ENCODE measurements at places on chromosomes 13 and 19.

GRCh38 chr19:18097993-18098890, 664 bp downstream of the MAST3 start:
- no peak for DNase-seq

GRCh38 chr13:70585109-70585508, 476.9 kb upstream of the KLHL1 start:
- DNase-seq, result no peak

- DNase-seq, result peak; percentile 88
These were observed 8.7 kb upstream of the TNFSF14 start for GRCh38 chr19:6678690-6679109.

- DNase-seq, result no peak
These were observed 23.3 kb upstream of the RNF113B start for GRCh38 chr13:98200211-98200878.

DNA sequence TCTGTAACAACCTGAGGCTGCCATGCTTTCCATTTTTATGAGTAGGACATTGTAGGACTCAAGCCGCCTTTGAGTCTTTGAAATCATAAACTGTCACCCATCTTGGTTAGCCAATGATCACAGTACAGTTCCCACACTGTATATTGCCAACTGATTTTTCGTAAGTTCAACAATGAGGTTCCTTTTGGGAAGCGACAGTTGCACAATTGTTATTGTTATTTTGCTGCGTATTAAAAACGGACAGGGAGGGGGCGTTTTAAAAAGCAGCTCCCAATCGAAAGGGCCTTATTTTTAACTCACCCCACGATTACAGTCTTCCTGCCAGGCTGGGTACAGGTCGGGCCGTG, 601 bp downstream of the SLC46A3 start:
- no peak for DNase-seq

GRCh38 chr19:1039646-1040475, at the start of gene ABCA7:
Gene ABCA7, plus strand, starts transcription at chr19:1040107. Its CDS starts 1,255 bp downstream, at chr19:1041362.
- DNase-seq, result peak; percentile 100

- no peak for DNase-seq
These were observed 21.9 kb downstream of the SMIM24 start for GRCh38 chr19:3458229-3459088.

DNA sequence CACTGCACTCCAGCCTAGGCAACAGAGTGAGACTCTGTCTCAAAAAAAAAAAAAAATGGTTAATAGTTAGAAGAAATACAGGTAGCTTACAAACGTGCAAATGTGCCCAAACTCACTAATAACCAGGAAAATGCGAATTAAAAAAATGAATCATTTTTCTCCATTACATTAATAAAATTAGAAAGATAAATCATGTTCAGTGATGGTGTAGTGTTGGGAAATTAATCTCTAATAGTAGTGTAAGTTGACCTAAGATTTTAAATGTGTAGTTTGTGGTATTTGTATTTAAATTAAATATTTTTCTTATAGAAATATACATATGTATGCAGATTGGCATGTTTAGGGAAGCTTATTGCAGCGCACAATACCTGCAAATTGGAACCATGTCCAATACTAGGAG, 57.6 kb downstream of the PCCA start:
- no peak for DNase-seq

DNA sequence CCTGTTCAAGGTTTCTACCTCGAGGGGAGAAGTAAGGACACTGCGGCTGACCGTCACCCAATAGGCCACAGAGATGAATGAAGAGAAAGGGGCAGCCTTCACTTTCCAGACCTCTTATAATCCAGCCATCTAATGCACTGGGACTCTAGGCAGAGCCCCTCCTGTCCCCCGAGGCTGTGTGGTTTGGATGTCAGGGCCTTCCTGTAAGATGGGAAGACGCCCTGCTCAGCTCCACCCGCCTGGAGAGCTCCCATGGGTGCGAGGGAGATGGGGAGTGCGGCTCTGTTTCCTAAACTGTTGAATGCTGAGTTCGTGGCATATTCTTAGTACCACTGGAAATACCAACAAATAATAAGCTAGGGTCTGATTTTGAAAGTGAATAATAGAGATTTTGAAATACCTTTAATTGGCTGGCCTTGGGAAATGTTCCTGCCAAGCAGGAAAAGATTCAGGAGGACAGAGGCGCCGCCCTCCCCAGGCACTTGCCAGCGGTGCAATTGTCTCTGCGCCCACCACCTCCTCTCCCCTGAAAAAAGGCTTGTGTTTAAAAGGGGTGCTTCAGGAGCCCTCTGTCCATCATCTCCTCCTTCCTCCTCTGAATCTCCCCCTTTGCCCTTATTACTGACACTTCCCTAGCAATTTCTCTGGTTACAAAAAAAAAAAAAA, 85.4 kb upstream of the GPR183 start:
- DNase-seq, result peak; percentile 1

DNA sequence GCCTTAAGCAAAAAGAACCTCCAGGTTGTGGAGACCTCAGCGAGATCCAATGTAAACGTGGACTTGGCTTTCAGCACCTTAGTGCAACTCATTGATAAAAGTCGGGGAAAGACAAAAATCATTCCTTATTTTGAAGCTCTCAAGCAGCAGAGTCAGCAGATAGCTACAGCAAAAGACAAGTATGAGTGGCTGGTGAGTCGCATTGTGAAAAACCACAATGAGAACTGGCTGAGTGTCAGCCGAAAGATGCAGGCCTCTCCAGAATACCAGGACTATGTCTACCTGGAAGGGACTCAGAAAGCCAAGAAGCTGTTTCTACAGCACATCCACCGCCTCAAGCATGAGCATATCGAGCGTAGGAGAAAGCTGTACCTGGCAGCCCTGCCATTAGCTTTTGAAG, 58.5 kb downstream of the ARHGAP35 start:
- DNase-seq, result peak; percentile 58

DNA sequence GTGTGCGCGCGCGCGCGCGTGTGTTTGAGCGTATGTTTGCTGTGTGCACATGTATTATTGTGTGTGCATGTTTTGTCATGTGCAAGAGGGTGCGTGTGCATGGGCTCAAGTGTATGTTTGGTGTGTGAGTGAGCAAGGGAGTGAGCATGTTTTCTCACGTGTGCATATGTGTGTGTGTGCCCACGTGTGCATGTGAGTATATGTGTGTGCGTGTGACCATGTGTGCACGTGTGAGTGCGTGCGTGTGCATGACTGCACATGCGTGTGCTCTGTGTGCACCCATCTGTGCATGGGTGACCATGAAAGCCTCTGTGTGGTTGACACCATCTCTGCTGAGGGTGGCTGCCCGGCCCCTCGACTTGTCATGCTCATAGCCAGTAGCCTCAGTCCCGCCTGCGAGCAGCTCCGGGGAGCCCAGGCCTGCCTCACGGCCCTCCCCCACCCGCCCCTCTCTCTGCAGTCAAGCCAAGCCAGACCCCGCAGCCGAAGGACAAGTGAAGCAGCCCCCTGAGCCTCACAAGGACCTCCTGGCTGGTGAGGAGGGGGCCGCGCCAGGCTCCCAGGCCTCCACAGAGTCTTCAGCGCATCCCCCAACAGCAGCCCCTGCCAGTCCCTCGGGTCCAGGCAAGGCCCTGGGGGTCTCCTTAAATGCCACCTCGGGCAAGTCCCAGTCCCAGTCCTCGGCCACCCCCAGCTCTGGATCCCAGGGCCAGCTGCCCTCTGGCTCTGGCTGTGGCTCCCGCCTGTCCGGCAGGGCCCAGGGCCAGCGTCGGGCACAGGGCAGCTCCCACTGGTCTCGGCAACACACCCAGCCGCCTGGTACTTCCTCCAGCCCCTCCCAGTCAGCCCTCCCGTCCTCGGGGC, 6.0 kb downstream of the REEP6 start:
- no peak for DNase-seq

GRCh38 chr19:2494447-2495129, 18.7 kb downstream of the GADD45B start:
- DNase-seq, result peak; percentile 61

DNA sequence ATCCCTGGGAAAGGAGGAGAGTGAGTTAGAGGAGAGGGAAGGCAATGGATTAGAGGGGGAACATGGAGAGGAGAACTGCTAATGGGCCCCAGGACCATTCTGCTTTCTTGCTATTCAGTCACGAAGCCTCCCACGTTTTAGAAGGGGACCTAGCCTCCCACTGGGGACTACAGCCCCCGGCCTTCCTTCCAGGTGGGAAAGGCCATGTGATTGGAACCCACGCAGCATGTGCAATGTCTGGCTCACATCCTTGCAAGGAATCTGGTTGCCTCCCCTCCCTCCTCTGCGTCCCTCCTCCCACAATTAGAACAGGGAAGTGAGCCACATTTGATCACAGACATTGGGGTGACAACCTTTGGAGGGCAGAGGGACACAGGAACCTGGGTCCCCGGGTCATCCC, 22.5 kb upstream of the PLA2G4C start:
- DNase-seq, result no peak

DNA sequence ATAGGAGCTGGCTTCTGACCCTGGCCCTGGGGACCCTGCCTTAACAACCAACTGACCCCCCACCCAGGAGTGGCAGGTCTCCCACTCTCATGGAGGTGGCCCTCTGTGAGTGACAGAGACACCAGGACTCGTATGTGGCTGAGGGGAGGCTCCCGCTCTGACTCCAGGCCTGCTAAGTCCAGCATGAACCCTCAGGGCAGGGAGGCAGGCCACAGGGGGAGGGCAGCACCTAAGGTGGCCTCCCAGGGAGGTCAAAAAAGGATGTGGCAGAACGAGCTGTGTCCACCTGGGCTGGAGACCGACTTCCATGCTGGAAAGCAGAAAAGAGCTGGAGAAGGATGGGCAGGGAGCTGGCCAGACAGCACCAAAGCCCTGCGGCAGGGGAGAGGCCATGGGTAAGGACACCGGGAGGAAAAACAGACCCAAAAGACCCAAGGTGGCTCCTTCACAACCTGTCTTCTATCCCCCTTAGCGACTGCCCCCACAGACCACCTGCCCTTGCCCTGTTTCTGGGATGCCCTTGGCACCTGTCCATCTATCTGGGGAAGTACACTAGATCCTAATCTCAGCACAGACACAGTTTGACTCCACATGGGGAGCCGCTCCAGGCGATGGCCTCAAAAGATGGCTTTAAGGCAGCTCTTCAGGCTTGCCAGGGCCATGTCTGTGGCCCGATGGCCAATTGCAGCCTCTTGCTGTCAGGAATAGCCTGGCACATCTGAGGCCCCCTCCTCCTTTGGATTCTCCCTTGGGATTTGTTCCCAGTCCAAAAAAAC, 10.5 kb upstream of the SLC35E1 start:
- no peak for DNase-seq

DNA sequence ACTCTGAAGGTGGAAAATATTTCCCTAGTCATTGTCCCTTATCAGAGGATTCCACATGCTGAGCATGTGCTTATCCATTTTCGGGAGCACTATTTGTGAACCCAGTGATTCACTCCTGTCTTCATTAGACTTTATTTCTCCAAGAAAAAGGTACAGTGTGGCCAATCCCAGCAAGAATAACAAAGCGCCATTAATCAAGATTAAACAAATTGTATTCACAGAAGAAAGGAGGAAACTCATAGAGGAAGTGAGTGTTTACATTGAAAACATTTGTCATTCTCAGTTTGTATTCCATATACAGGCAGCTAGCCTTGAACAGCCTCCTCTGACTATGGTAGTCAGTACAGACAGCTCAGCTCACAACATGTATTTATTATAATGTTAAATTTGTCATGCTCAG, 1669.9 kb upstream of the SPRY2 start:
- DNase-seq, result no peak

GRCh38 chr19:30074096-30074495, 132.1 kb downstream of the URI1 start:
- DNase-seq, result no peak

- no peak for DNase-seq
These were observed 428.5 kb downstream of the SPRY2 start for GRCh38 chr13:79912403-79912802.

- no peak for DNase-seq
These were observed 1596.3 kb downstream of the PCDH9 start for GRCh38 chr13:65633806-65634205.
